ENCODE measurements at places on chromosomes 2 and 18. TPM values are rescaled to one million over a fixed set of nuclear protein-coding genes. Genes with fewer than 3 reads are reported as not detected.

GRCh38 chr2:42923580-42924417 is 131.4 kb upstream of the HAAO start:
- DNase-seq = peak; percentile 37

- DNase-seq = no peak
These were observed 2.6 kb downstream of the GPR39 start for GRCh38 chr2:132419235-132419634.

GRCh38 chr18:8389391-8390340 is 219.6 kb upstream of the RAB12 start:
- DNase-seq = peak; percentile 45

DNA sequence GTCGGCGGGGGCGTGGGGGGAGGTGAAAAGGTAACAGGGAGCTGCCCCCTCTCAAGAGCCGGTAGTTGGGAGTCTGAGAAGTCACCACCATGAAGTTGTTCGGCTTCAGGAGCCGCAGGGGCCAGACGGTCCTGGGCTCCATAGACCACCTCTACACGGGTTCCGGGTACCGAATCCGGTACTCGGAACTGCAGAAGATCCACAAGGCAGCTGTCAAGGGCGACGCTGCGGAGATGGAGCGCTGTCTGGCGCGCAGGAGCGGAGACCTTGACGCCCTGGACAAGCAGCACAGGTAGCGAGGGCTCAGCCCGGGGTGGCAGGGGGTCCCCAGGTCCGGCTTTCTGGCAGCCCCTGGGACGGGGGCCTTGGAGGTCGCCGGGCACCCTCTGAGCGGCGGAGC is 47.1 kb upstream of the ZNF519 start:
- no peak for DNase-seq

GRCh38 chr2:67684991-67685390 is 287.9 kb downstream of the ETAA1 start:
- no peak for DNase-seq

DNA sequence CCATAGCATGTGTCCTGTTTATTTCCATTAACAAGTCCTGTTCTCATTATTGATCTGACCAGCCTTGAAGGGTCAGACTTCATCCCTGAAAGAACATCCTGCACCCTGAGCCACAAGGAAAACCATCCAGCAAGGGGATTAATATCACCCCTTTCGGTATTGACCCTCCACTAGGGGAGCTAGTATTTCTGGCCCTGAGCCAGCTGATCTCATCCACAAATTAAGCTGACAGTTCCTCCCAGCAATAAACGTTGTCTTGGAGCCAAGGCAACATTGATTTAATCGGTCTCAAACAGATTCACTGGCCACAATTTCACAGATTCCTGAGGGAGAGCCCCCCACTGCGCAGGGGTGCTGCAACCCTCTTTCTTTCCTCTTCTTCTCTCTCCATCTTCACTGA is 353.1 kb upstream of the FANCL start:
- DNase-seq = no peak

DNA sequence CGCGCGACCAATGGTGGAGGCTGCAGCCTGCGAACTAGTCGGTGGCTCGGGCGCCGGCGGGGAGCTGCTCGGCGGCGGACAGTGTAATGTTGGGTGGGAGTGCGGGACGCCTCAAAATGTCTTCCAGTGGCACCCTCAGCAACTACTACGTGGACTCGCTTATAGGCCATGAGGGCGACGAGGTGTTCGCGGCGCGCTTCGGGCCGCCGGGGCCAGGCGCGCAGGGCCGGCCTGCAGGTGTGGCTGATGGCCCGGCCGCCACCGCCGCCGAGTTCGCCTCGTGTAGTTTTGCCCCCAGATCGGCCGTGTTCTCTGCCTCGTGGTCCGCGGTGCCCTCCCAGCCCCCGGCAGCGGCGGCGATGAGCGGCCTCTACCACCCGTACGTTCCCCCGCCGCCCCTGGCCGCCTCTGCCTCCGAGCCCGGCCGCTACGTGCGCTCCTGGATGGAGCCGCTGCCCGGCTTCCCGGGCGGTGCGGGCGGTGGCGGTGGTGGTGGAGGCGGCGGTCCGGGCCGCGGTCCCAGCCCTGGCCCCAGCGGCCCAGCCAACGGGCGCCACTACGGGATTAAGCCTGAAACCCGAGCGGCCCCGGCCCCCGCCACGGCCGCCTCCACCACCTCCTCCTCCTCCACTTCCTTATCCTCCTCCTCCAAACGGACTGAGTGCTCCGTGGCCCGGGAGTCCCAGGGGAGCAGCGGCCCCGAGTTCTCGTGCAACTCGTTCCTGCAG is at the start of gene HOXD9:
Gene HOXD9 (plus strand): TSS at position 37 of the 728 bp plus-strand sequence. CDS start 50 bp downstream, at position 87.
- DNase-seq = no peak

DNA sequence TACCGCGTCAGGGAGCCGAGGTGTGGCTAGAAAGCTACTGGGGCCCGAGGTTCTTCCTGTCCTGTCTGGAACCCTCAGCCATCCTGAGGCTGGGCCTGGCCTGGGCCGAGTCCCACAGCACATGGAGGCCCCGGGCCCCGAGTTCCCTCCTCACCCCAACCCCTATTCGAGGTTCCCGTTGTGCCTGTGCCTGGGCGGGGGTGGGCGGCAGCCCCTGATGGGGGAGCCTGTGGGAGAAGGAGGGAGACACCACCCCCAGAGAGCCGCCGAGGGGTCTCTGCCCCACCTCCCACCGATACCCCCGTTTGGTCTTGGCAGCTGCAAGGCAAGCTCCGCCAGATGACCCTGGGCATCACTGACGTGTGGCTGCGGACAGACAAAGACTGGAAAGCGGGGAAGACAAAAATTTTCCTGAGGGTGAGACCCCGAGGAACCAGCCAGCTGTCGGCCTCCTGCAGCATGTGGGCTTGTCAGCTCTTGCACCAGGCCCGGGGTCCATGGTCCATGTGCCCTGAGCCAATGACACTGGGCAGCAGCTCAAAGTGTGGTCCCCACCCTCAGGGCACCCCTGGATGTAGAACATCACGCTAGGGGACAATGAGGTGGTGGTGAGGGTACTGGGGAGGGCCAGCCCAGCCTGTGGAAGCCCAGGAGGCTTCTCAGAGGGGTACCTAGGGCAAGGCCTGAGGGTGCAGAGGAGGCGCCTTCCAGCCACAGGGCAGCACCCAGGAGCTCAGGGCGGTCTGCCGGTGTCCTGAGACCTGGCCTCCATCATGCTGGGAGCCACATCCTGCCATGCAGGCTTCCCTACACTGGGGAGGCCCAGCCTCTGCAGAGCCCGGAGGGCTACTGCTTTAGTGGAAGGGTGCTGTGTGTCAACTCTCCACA is 52.5 kb upstream of the GPR17 start:
- DNase-seq = no peak

The RRM2 gene
- 6.8 TPM for total RNA-seq

The MDH1B gene
- 1.9 TPM for total RNA-seq

Measured in astrocyte (in vitro differentiated cells and primary cell).